B cell (primary cell): ENCODE measurements at places on chromosomes 13 and 19.

DNA sequence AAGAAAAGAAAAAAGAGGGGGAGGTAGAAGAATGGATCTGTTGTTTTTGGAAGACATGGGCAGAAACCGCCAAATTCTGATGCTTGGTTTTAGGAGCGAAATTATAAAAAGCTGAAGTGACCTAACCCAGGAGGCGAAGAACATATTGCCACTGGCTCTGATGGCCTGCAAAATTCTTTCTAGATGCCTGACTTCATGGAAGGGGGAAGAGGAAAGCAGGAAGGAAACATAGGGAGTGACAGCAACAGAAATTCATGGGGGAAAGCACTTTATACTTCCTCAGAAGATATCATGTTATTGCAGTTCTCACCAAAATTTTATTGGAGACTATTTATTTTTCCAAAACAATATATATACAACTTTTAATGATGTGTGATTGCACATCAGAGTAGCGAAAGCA lies 213.5 kb downstream of the DLEU7 start:
- DNase-seq, result no peak

- DNase-seq, result no peak
Observed at GRCh38 chr19:42067315-42067888, 2.6 kb downstream of the GRIK5 start.

- no peak for DNase-seq
Observed at GRCh38 chr13:50104493-50104892, 89.2 kb downstream of the KCNRG start.

DNA sequence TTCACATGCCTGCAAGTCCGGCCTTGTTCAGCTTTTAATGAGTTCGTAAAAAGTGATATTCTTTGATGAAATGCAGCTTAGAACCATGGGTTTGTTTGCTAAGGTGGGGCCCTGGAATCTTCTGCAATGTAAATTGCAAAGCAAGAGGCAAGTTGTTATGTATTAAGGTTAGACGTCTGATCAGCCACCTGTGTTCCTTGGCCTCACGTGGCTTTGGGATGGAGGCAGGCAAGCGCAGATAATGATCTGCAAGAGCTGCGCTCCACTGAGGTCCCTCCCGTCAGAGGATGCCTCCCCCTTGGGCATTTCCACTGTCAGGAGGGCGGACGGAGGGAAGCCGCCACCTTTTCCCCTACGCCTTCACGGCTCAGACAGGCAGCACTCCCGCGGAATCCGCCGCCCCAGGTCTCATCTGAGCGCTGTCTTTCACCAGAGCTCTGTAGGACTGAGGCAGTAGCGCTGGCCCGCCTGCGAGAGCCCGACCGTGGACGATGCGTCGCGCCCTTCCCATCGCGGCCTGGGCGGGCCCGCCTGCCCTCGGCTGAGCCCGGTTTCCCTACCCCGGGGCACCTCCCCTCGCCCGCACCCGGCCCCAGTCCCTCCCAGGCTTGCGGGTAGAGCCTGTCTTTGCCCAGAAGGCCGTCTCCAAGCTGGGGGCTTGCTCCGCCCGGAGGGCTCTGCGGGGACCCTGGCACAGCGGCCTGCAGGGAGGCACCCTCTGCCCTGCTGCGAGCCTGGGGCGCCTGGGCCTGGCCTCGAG lies 110.9 kb downstream of the CRYL1 start:
- DNase-seq, result no peak

DNA sequence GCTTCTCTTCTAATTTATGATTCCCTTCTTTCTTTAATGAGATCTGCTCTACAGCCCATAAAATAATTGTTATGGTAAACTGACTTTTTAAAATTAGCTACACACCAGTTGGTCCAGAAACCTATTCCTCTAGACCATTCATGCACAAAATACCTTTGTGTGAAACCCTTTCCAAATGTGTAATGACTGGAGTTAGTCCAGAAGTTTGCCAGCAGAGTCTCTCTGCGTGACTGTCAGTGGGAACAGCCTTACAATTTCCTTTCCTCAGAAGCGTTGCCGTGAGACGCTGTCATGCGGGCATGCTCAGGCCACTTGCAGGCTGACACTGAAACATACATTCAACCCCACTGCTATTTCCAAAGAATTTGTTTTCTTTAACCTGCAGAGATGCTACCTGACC lies 965.2 kb downstream of the PCDH9 start:
- no peak for DNase-seq

- DNase-seq, result no peak
Observed at GRCh38 chr19:310141-310651, 19.0 kb upstream of the PLPP2 start.

DNA sequence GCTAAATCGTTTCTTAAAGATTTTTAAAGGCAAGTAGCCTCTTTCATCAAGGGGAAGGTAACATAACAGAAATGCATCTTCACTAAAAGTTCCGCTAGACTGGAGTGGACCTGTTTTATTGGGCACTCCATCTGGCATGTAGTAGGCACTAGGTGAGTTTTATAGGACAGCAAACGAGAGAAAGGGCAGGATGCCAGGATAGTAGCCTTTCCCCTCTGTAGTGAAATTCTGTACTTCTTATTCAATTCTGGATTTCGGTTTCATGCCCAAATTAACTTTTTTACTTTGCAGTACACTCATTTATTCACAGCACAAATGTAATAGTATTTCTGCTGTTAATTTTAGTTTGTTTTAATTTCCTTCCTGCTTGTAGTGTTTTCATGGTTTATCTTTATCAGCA lies 45.2 kb downstream of the GPR180 start:
- DNase-seq, result no peak

- DNase-seq, result no peak
Observed at GRCh38 chr13:31722673-31723072, 16.7 kb upstream of the RXFP2 start.

DNA sequence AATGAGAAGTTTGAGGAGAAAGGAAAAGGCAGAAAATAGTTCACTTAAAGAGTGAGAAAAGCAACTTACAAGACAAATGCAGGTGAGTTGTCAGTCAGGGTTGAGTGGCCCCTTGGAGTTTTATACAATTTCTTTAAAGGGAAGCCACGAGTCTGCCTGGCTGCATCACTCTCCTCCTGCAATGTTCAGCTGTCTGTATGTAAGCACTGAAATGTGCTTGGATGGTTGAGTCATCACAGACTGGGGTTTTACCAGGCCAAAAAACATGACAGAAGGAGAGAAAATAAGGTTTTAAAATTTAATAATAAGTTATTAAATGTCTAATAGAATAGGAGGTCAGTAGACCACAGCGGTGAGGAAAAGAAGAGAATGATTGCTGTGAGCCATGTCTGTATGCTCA lies 51.0 kb upstream of the FGF14 start:
- no peak for DNase-seq

DNA sequence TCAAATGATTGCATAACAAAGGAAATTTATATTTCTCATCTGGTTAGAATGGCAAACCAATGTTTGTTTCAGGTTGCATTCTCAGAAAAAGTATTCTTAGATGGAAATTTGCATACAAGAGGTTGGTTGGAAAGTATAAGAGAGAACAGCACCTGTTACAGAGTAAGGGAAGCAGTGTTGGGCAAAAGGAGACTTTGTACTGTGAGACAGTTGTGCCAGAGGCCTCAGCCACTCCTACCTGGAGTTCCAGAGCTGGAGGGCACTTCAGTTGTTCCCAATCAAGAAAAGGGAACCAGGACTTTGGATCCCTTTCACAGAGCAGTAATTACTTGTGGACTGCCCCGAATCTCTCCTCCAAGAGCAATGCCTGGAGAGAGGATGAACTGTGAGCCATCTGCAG lies 81.8 kb downstream of the SPRY2 start:
- DNase-seq, result no peak

- DNase-seq, result no peak
Observed at GRCh38 chr19:336067-336614, 8.5 kb downstream of the MIER2 start.
